ENCODE measurements at places on chromosomes 6 and 20. TPM values are rescaled to one million over a fixed set of nuclear protein-coding genes. Genes with fewer than 3 reads are reported as not detected.

The OXT gene
- not detected for total RNA-seq

The SOX12 gene
- 4.5 TPM for total RNA-seq

The SCUBE3 gene
- 0.12 TPM for total RNA-seq

The OR2J3 gene
- not detected for total RNA-seq

The LST1 gene
- 2.4 TPM for total RNA-seq

The BPIFB1 gene
- 8.3 TPM for total RNA-seq

The SYCP2 gene
- 0.60 TPM for total RNA-seq

The PSMA7 gene
- total RNA-seq: 177 TPM

The OLIG3 gene
- not detected for total RNA-seq

The DDO gene
- 0.08 TPM for total RNA-seq

The FERMT1 gene
- total RNA-seq: 34.0 TPM

The HLA-DMB gene
- total RNA-seq: 5.5 TPM

The MDFI gene
- total RNA-seq: 47.1 TPM

The PTK7 gene
- total RNA-seq: 37.3 TPM

The TNFAIP3 gene
- 8.8 TPM for total RNA-seq

The TNF gene
- 0.24 TPM for total RNA-seq

The GRM1 gene
- not detected for total RNA-seq

The BIRC7 gene
- total RNA-seq: not detected

The ZC3H12D gene
- total RNA-seq: 0.36 TPM

The TUBB2B gene
- 3.0 TPM for total RNA-seq

The GPSM3 gene
- 2.2 TPM for total RNA-seq

The SDC4 gene
- 99.1 TPM for total RNA-seq

The SLC17A9 gene
- total RNA-seq: 0.76 TPM

The CDH4 gene
- total RNA-seq: not detected

The OR2B2 gene
- total RNA-seq: not detected

The CLIC5 gene
- 0.24 TPM for total RNA-seq

The BMP2 gene
- total RNA-seq: 3.5 TPM

The RAMACL gene
- total RNA-seq: 0.88 TPM

The OR2J1 gene
- not detected for total RNA-seq

The HSPA1A gene
- total RNA-seq: 56.6 TPM

The GTSF1L gene
- total RNA-seq: not detected

Measured in esophagus mucosa (tissue), 1 donor.